Uterus (tissue), 4 donors: ENCODE measurements at places on chromosomes 3 and 15. TPM values are rescaled to one million over a fixed set of nuclear protein-coding genes. Genes with fewer than 3 reads are reported as not detected.
A peak's percentile ranks its signal among the peaks of the same experiment; 100 is the strongest.

CFAP20DC gene
- not detected for total RNA-seq

BSN gene
- 0.29 TPM for total RNA-seq

DNA sequence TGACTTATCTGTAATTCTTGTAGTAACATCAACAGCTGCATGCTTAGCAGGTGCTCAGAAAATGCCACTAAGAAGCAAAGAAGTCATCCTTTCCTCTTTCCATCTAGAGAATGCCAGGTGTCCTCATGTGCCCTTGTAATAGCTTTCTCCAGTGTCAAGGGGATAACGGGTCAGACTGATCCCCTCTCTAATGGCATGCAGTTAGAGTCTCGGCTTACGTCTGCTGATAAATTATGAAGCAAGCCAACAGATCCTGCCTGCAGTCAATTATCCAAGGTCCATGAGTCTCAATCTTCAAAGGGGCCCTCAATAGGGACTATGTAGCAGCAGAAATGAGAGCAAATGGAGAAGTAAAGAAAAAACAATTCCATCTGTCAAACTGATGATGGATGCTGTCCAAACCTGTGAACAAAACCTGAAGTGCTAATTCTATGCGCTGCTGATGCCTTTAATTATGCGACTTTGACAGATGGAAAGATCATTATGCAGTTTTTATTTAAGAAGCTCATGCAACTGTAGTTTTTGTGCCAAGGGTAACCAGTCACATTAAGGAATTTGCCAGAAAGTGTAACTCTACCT, 162.8 kb upstream of the PEX5L start:
- no peaks in the 10 kb centered on the region for H3K27me3 ChIP-seq
- H3K36me3 ChIP-seq: no peaks in the 10 kb centered on the region
- no peak for DNase-seq
- H3K27ac ChIP-seq: no peak overlapping the region
- H3K4me1 ChIP-seq: no peaks in the 10 kb centered on the region
- no peak overlapping the region for H3K4me3 ChIP-seq

DNA sequence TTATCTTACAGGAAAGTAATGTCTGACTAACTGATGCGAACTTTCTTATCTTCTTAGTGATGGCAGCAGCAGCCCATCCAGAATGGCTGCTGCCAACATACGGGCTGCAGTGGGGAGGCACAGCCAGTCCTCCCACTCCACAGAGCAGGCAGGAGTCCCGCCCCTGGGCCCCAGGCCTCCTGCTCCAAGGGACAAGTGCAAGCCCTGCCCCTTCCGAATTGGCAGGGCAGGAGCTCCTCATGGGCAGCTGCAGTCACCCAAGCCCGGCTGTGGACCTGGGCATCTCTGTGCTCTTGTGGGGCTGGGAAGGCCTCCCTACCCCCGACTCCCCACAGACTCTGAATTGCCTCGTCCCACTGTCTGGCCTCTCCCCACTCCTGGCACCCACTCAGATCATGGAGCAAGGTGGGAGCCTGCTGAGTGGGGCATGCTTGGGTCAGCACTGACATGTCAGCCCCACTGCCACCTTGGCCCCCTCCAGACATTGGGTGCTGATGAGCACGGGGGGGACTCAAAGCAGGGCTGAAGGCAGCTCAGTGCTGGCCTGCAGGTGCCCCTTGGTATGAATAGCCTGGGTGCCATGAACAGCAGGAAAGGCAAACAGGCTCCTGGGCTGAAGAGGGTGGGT, 618.9 kb upstream of the KCNMB2 start:
- H3K27ac ChIP-seq: no peak overlapping the region
- no peak overlapping the region for H3K4me3 ChIP-seq
- H3K4me1 ChIP-seq: no peaks in the 10 kb centered on the region
- DNase-seq: no peak
- H3K36me3 ChIP-seq: no peaks in the 10 kb centered on the region

DNA sequence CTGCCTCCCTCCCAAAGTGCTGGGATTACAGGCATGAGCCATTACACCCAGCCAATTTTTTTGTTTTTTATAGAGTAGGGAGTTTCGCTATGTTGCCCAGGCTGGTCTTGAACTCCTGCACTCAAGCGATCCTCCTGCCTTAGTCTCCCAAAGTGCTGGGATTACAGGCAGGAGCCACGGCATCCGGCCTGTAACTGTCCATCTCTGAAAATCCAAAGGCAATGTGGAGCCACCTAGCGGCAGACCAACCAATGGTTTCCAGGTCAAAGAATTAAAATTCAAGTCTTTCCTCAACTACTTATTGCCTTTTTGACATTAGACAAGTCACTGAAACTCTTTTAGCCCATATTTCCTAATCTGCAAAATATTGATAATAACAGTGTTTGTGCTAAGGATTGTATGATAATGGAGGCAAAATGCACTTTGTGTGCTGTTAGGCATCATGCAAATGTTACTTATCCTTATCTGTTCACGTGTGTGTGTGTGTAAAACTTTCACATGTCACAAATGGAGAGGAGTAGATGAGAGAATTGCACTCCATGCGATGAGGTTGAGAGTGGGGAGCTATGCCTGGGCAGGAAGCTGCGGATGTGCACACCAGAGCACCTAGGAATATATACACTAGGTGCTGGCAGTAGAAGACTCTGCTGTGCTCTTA, 48.7 kb downstream of the COL8A1 start:
- H3K36me3 ChIP-seq: no peaks in the 10 kb centered on the region
- H3K27ac ChIP-seq: no peak overlapping the region
- H3K27me3 ChIP-seq: no peaks in the 10 kb centered on the region
- no peak overlapping the region for H3K4me3 ChIP-seq
- H3K4me1 ChIP-seq: no peaks in the 10 kb centered on the region
- DNase-seq: peak; percentile 59

GRCh38 chr3:24365168-24365567, 129.5 kb downstream of the THRB start:
- peak overlapping the region; percentile 58 for H3K27ac ChIP-seq
- peak; percentile 55 for DNase-seq
- H3K36me3 ChIP-seq: no peaks in the 10 kb centered on the region
- H3K4me3 ChIP-seq: no peak overlapping the region
- peaks cover 16% of the 10 kb centered on the region for H3K4me1 ChIP-seq
- no peaks in the 10 kb centered on the region for H3K27me3 ChIP-seq

DNA sequence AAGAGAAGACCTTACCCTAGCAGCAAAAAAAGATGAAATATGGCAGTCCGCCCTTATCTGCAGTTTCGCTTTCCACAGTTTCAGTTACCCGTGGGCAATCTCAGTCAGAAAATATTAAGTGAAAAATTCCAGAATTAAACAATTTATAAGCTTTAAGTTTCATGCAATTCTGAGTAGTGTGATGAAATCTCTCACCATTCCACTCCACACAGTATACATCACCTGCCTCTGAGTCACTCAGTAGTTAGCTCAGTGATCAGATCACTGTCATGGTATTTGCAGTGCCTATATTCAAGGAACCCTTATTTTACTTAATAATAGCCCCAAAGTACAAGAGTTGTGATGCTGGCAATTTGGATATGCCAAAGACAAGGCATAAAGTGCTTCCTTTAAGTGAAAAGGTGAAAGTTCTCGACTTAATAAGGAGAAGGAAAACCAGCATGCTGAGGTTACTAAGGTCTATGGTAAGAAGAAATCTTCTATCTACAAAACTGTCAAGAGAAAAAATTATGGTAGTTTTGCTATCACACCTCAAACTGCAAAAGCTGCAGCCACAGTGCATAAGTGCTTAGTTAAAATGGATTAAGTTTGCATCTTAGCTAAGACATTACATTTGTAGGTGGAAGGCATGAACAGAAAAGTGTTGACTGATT, 48.1 kb downstream of the HSPBAP1 start:
- no peak overlapping the region for H3K27ac ChIP-seq
- H3K4me1 ChIP-seq: no peaks in the 10 kb centered on the region
- no peak for DNase-seq
- no peaks in the 10 kb centered on the region for H3K27me3 ChIP-seq
- no peak overlapping the region for H3K4me3 ChIP-seq
- H3K36me3 ChIP-seq: no peaks in the 10 kb centered on the region

DNA sequence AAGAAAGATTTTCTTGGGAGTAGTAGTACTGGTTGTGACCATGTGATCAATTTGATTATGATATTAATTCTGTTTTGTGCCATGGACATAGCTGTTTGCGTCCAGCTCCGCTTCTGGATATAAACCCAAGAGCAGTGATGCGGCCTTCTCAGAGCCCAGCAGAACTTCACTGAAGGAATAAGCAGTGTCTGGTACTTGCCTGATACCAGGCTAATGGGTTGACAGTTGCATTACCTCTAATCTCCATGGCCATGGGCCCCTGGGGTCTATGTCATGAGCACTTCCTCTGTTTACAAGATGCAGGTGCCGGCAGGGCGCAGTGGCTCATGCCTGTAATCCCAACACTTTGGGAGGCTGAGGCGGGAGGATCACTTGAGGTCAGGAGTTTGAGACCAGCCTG, 36.3 kb upstream of the RAB6B start:
- H3K36me3 ChIP-seq: no peaks in the 10 kb centered on the region
- no peaks in the 10 kb centered on the region for H3K27me3 ChIP-seq
- H3K27ac ChIP-seq: no peak overlapping the region
- H3K4me1 ChIP-seq: no peaks in the 10 kb centered on the region

DNA sequence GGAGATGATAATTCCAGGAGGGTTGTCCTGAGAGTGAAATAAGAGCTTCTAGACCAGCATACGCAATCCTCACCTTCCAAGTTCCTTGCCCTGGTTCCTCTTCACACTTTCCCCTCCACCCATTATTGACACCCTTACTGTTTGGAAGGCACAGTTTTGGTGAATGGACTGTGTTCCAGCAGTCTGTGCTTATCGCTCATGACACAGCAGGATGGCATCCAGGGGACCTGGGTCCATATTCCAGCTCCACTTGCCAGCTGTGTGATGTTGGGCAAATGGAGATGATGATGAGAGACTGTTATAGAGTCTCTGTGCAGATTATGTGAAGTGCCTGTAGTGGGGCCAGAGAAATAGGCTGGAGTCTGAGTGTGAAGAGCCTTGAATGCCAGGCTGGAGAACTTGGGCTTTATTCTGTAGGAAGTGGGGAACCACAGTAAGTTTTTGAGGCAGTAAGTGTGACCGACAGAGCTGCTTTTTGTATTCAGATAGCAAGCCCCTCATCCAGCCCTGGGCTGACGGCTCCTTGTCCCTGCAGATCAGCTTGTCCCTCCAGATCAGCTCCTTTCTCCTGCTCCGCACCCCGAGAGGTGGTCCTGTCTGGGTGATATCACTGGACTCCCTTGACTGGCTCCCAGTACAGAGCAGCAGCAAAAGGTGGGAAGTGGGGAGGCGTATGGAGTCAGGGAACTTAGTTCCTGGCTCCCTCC, 8.1 kb downstream of the KBTBD13 start:
- H3K36me3 ChIP-seq: no peaks in the 10 kb centered on the region
- H3K4me3 ChIP-seq: no peak overlapping the region
- H3K4me1 ChIP-seq: peaks cover 15% of the 10 kb centered on the region
- DNase-seq: no peak
- H3K27me3 ChIP-seq: no peaks in the 10 kb centered on the region

DNA sequence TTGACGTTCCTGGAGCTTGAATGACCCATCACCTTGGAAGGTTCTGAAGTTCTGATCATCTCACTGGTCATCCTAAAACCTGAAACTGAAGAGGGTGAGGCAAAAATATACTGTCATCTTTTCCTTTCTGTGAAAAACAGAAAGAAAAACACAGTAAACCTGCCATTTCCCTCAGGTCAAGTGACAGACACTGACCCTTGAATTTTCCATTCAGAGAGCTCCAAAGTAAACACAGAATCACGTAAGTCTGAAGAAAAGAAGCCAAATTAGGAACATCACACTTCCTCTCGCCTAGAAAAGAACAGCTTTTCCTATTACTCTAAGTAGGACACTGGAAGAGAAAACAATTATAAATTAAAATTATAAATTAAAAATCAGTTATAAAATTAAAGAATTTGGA, 78.7 kb upstream of the TGFBR2 start:
- no peaks in the 10 kb centered on the region for H3K27me3 ChIP-seq
- no peaks in the 10 kb centered on the region for H3K36me3 ChIP-seq
- no peak for DNase-seq
- H3K4me3 ChIP-seq: no peak overlapping the region

DNA sequence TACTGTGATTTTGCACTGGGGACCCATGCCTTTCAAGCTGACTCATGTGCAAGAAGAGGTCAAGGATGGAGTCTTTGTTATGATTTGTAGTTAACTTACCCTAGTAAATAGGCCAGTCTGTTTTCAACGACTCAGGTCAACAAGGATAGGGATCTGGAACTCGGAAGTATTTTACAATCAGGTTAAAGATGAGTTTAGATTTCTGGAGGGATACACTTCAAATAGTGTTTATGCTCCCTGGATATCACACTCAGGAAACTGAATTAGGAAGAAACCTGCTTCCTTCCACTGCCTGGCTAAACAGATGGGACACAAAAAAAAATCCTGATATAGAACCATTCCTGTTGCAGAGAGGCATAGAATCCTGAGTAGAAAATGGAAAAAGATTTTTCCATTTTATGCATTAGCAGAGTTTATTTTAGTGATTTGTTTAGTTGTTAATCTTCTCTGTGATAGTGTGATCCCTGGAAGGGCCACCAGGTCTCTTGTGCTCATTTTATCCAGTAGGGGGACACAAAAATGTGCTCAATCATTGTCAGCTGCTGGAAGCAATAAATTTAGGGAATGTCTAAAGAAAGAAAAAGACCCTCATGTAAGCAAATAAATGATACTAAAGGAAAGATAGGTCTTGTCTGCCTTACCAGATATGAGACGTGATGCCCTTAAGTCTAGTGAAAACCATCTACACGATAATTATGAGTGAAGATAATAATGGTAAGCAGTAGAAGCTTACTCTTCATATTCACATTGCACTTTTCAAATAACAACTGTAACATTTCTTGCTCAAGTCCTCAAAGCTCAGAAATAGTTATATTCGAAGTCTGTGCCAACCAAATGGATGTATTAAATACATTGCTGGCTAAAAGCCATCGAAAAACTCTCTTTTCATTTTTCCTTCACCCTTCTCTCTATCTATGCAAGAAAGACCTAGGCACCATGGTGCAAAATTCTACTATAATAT, 452.1 kb upstream of the KCNMB2 start:
- DNase-seq: no peak
- peak overlapping the region; percentile 43 for H3K27ac ChIP-seq
- H3K27me3 ChIP-seq: no peaks in the 10 kb centered on the region
- H3K4me3 ChIP-seq: no peak overlapping the region

DNA sequence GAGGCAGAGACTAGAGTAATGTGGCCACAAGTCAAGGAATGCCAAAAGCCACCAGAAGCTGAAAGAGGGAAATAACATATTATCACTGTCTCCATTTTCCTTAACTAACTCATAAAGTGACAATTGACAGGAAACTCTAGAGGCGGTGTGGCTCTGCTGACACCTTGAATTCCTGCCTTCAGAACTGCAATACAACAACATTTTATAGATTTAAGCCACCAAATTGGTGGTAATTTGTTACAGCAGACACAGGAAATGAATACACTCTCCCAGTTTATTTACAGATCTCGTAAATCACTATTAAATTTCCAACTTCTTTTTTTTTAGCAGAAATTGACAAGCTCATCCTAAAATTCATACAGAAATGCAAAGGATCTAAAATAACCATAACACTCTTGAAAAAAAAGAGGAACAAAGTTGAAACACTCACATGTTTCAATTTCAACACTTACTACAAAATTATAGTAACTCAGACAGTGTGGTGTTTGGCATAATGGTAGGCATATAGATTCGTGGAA, 449.9 kb downstream of the OTOL1 start:
- H3K27me3 ChIP-seq: no peaks in the 10 kb centered on the region
- no peaks in the 10 kb centered on the region for H3K4me1 ChIP-seq
- H3K36me3 ChIP-seq: no peaks in the 10 kb centered on the region
- no peak overlapping the region for H3K27ac ChIP-seq
- no peak for DNase-seq
